NCI-H187 treated with DMSO at 0.1 percent for 48 hours (cell line): ENCODE measurements at places on chromosomes 6 and 20.

GRCh38 chr20:54155736-54156317 lies 18.0 kb downstream of the CYP24A1 start:
- no peak for DNase-seq

- DNase-seq, result no peak
These were observed 7.4 kb upstream of the CD83 start for GRCh38 chr6:14110001-14110818.

- DNase-seq, result no peak
These were observed 1.4 kb upstream of the TRIM39 start for GRCh38 chr6:30325150-30325872.

DNA sequence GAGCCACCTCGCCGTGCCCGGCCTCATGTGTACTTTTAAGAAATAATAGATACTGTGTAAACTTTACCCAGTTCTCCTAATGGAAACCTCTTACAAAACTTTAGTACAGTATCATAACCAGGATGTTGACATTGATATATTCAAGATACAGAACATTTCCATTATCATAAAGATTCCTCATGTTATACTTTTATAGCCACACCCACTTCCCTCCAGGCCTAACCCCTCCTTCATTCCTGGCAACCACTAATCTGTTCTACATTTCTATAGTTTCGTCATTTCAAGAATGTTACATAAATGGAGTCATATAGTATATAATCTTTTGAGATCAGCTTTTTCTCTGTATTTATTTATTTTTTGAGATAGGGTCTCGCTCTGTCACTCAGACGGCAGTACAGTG lies 52.6 kb upstream of the SALL4 start:
- no peak for DNase-seq

DNA sequence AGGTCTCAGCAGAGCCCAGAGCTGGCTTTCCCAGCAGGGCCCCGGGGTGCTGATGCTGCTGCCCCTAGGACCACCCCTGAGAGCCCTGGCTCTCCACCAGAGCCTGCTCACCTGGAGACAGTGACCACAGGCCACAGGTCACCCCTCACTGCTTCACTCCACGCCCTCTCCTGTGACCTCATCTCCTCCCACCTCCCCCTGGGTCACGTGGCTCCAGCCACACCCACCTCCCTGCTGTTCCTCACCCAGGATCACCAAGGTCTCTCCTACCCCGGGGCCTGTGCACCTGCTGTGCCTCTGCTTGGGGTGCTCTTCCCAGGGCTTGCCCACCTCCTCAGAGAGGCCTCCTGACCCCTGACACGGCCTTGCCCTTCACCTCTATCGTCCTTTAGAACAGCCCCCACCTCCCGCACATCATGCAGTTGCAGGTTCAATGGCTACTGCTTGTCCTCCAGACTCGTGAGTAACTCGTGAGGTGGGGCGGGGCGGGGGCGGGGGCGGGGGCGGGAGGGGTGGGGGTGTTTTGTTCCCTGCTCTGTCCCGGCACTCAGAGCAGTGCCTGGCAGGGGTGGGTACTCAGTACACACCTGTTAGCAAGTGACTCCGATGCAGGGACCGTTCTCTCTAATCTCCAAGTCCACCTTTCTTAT lies 468.0 kb downstream of the PREX1 start:
- DNase-seq, result no peak

DNA sequence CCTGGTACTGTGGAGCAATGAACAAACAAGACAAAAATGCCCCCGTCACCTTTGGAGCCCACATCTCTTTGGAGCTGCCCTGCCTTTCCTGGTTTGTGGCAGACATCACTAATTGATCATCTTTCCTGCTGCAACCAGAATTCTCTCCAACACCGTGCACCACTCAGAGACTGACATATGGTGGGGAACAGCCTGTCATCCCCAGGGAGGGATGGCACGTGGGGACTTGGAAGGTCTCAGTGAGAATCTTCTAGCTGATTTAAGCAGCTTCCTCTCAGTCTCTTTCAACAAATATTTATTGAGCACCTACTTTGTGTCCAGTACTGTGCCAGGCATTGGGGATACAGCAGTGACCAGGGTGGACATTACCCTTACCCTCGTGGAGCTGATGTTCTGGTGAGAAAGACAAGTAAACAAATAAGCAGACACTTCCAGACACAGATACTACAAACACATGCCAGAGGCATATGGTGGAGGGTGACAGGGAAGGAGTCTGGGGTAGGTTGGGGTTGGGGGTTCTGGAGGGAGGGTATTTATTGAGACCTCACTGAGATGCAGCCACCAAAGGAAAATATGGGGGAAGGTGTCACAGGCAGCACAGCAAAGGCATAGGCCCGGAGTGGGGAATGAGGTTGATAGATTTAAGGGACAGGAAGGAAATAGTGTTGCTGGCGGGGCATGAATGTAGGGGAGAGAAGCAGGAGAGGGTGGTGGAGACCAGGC lies 82.3 kb downstream of the CEBPB start:
- no peak for DNase-seq

GRCh38 chr6:121040831-121041230 lies 293.4 kb downstream of the TBC1D32 start:
- DNase-seq, result no peak

DNA sequence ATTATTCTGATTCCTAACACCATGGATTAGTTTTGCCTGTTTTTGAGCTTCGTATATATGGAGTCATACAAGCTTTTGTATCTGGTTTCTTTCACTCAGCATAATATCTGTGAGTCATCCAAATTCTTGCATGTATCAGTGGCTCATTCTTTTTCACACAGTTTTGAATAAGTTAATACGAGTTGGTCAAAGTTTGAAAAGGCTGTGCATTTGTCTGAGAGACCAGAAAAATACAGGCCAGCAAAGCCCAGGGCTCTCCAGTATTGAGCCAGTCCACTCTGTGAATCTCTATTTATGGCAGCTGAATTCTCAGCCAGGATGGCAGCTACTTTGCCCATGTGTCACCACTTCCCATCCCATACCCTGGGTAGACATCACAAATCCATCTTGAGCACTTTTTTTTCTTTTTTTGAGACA lies 7.2 kb upstream of the CHMP4B start:
- DNase-seq, result no peak

GRCh38 chr6:108736832-108737231 lies 111.4 kb upstream of the ARMC2 start:
- no peak for DNase-seq

GRCh38 chr6:25251426-25251825 lies 27.7 kb upstream of the CARMIL1 start:
- no peak for DNase-seq

DNA sequence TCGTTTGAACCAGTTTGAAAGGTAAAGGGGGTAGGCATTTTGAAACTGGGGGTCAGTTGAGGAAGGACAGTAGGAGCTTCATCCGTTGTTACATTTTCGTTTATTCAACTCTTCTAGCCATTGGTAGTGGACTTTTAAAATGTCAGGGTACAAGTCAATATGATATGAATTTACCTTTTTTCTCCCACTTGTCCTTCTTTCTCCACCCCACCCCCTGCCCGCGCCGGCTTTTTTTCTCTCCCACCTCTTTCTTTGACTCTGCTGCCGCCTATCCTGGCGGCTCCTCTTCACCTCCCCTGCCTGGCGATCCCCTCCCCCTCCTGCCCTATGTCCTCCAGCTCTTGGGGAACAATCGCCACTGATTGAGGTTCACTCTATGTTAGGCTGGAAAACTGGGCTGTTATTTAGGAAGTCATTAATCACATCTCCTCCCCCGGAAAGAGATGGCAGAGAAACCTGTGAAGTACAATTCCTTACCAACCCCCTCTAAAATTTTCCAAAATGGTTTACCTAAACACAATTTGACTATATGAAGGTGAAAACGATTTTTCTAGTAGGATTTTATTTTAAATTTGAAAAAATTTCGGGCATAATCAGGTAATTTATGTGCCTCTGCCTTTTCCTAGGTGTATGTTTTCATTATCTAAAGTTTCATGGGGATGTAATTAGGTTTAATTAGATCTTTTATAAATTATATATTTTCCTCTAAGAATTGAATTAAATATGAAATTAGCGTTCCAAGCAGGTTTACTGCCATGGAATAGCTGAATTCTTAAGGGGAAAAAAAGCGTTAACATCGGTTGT lies 778 bp upstream of the LIN28B start:
- no peak for DNase-seq

- no peak for DNase-seq
These were observed 43.5 kb upstream of the MYL9 start for GRCh38 chr20:36497856-36498255.

DNA sequence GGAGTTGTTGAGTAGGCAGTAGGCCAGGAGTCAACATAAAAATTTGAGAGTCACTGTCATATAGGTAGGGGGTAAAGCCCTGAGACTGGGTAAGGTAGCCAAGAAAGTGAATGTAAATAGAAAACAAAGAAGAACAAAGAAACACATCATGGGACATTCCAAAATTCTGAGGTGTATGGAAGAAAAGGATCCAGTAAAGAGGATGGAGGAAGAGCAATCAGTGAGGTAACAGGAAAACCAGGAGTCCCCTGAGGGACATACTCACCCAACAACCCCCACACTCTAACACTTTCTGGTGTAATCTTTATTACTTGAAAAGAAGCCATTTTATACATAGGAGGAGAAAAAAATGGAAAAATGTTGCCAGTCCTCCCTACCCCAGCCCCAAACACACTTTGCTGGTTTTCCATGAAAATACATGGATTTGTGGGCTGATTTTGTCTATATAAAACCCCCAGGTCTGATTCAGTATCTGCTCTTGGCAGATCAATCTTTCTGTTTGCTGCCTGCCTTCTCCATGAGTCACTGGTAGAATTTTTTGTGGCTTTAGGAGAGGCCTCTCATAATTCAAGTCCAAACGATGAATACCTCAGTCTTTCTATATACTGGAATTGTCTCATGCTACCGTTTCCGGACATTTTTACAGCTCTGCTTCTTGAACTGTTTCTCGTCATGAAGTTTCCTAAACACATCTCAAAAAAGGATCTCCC lies 271.4 kb upstream of the MAN1A1 start:
- no peak for DNase-seq

DNA sequence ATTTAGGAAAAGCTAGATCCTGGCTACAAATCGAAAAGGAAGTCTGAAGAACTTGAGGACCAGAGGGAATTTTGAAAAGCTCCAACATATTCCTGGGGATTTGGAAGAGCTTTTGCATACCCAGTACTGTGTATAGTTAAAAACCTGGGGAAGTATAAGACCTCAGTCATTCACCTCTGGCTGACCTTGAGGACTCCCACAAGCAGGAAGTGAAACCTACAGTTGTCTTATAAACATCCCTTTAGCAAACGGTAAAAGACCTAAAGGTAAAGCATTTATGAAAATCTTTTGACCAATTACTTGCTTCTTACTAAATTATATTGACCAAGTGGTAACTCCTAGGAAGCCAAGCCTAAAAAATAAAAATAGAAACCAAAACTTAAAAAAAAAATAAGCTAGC lies 175.0 kb downstream of the HAO1 start:
- no peak for DNase-seq
